ENCODE measurements at places on chromosomes 4 and X. TPM values are rescaled to one million over a fixed set of nuclear protein-coding genes. Genes with fewer than 3 reads are reported as not detected.

- DNase-seq: no peak
- H3K27me3 ChIP-seq: no peaks in the 10 kb centered on the region
- no peak overlapping the region for H3K27ac ChIP-seq
- no peaks in the 10 kb centered on the region for H3K4me1 ChIP-seq
- H3K36me3 ChIP-seq: no peaks in the 10 kb centered on the region
Measured at GRCh38 chr4:117941611-117942010, 92.7 kb upstream of the NDST3 start.

Gene KLB
- not detected for total RNA-seq

DNA sequence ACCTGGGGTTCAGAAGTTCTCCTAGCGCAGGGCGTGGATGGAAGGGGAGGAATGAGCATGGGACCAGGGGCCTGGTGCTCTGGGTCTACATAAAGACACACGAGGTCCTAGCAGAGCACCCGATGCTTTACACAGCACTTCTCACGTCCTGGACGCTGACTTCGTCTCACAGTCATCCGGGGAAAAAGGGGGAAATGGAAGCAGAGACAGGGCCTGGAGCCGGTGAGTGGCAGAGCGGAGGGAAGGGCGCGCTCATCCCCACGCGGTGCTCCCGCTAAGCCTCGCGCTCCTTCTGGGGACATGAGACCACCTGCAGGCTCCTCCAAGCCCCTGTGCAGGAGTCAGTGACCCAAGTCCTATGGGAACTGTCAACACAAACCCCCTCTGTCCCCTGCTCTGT is 157.7 kb downstream of the AFAP1 start:
- H3K36me3 ChIP-seq: peaks cover 76% of the 10 kb centered on the region
- H3K27me3 ChIP-seq: peaks cover 10% of the 10 kb centered on the region
- H3K4me3 ChIP-seq: peak overlapping the region; percentile 79
- peaks cover 77% of the 10 kb centered on the region for H3K4me1 ChIP-seq

Gene SPCS3
- 195 TPM for total RNA-seq

DNA sequence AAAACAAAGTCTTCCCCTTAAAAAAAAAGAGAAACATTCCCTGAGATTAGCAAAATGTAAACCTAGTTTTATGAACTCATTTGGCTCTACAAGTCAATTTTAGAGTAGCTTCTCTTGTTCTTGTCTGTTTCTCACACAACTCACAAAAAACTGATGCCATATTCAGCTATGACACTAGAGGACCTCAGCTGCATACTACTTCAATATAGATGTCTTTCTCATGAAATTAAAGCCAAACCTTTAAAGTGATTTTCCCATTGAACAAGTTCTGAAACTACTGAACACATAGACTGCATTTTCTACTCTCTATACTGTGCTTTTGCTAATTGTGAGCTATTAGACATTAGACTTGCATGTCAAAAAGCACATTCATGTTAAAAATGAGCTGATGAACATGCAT is 49.8 kb downstream of the TBCK start:
- DNase-seq: peak; percentile 70
- H3K27me3 ChIP-seq: no peaks in the 10 kb centered on the region
- no peak overlapping the region for H3K27ac ChIP-seq
- H3K4me1 ChIP-seq: peaks cover 34% of the 10 kb centered on the region
- H3K36me3 ChIP-seq: no peaks in the 10 kb centered on the region
- H3K4me3 ChIP-seq: no peak overlapping the region

DNA sequence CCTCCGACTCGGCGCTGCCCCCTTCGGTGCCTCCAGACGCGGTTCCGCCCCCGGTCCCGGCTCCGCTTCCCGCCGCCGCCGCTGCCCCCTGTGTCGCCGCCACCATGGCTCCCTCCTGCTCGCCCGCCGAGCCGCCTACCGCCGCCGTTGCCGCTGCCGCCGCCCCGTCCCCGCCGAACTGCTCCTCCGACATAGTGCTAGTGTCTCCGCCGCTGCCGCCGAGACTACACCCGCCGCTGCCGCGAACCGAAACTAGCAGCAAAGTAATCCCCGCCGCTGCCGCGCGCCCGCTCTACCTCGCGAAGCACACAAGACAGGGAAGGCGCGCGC is 340 bp downstream of the HNRNPD start:
- peak overlapping the region; percentile 98 for H3K27ac ChIP-seq
- H3K4me1 ChIP-seq: peaks cover 52% of the 10 kb centered on the region

Gene POF1B
- total RNA-seq: not detected

Gene ASB5
- total RNA-seq: not detected

- H3K4me3 ChIP-seq: no peak overlapping the region
- no peak overlapping the region for H3K27ac ChIP-seq
- DNase-seq: no peak
- H3K27me3 ChIP-seq: 0 out of 2 replicates have a peak, but pooled peaks cover 1% of the 10 kb centered on the region
- no peaks in the 10 kb centered on the region for H3K4me1 ChIP-seq
Measured at GRCh38 chr4:82124932-82125786, 248.6 kb downstream of the HNRNPD start.

Gene MEPE
- total RNA-seq: not detected

Gene BEX2
- total RNA-seq: not detected

Gene MSANTD1
- total RNA-seq: 0.10 TPM

Gene F8A3
- total RNA-seq: 14.8 TPM

GRCh38 chrX:77749695-77750094 is 36.3 kb downstream of the ATRX start:
- peak overlapping the region; percentile 62 for H3K27ac ChIP-seq
- peak; percentile 61 for DNase-seq
- no peak overlapping the region for H3K4me3 ChIP-seq
- H3K27me3 ChIP-seq: no peaks in the 10 kb centered on the region
- peaks cover 12% of the 10 kb centered on the region for H3K4me1 ChIP-seq
- H3K36me3 ChIP-seq: no peaks in the 10 kb centered on the region

DNA sequence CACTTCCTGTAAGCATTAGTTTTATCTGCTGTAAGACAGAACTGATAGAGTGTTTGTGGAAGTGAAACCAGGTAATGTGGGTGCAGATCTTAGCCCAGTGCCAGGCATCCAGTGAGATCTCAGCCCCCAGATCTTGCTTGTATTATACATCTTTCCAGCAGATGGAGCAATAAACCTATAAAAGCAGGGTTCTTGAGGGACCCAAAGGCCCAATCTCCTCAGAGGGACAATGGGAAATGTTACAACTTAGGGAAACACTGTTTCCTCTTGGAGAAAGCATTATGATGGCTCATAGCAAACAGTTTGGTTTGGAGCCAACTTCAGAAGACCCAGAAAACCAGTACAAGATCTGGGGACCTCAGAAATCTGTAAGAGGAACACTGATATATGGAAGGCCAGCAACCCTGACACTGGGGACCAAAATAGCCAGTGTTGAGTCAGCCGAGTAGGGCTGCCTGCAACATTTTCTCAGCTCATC is 206.3 kb downstream of the SLC7A11 start:
- H3K27ac ChIP-seq: peak overlapping the region; percentile 82
- peaks cover 7% of the 10 kb centered on the region for H3K36me3 ChIP-seq
- DNase-seq: peak; percentile 79
- peaks cover 58% of the 10 kb centered on the region for H3K4me1 ChIP-seq

- H3K4me1 ChIP-seq: no peaks in the 10 kb centered on the region
- no peak overlapping the region for H3K27ac ChIP-seq
- no peak overlapping the region for H3K4me3 ChIP-seq
Measured at GRCh38 chrX:18016941-18017340, 155.8 kb upstream of the RAI2 start.

GRCh38 chr4:110840221-110840654 is 217.4 kb upstream of the PITX2 start:
- no peak overlapping the region for H3K4me3 ChIP-seq
- peaks cover 21% of the 10 kb centered on the region for H3K4me1 ChIP-seq
- DNase-seq: peak; percentile 67
- H3K27me3 ChIP-seq: peaks cover 3% of the 10 kb centered on the region
- H3K36me3 ChIP-seq: no peaks in the 10 kb centered on the region

DNA sequence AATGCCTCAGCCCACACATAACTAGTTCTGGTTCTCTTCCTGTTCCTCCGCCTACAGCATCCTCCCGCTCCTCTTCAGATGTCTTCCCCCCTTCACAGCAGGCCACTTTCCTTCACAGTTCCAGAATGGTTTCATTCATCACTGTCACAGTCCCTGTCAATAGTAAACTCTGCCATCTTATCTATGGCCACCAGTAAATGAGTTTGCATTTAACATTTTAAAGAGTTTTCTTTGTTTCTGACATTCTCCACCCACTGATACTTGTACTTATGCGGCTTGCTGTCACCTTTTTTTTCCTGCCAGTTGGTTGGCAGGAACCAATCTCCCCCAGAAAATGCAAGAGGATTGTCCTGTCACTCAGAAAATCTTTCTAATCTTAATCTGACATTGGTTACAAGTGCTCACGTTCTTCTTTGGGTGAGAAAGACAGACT is 114.1 kb downstream of the GLUD2 start:
- H3K27me3 ChIP-seq: no peaks in the 10 kb centered on the region
- H3K4me1 ChIP-seq: no peaks in the 10 kb centered on the region
- no peak for DNase-seq

DNA sequence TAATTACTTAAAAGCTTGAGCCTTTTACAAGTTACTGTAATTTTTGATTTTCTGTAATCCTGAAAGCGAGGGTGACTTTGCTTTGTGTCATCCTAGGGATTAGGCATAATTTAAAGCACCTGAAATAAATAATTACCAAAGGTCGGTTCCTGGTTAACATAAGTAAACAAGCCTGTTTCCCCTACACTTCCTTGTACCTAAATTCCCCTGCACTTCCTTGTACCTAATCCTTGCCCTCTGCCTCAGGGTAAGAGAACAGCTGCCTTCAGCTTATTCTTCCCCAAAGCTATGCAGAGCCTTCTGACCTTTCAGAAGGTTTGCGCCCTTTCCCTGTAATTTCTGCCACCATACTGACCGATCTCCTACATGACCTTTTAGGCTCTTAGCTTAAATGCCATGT is 166.1 kb upstream of the PDE5A start:
- no peak overlapping the region for H3K4me3 ChIP-seq
- H3K36me3 ChIP-seq: no peaks in the 10 kb centered on the region
- no peak for DNase-seq
- H3K27me3 ChIP-seq: no peaks in the 10 kb centered on the region
- H3K4me1 ChIP-seq: peaks cover 6% of the 10 kb centered on the region

DNA sequence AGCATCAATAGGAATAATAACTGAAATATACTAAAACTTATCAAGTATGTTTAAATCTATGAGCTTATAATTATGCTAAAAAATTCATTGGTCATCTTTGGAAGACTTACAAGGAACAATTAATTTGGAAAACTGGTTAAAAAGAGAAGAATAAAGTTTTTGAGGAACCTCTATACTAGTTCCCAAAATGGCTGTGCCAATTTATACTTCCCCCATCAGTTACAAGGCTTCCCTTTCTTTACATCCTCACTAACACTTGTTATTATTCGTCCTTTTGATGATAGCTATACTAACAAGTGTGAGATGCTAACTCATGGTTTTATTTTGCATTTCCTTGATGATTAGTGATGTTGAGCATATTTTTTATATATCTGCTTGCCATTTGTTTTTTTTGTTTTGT is 17.1 kb downstream of the OGT start:
- no peak for DNase-seq
- peaks cover 1% of the 10 kb centered on the region for H3K4me1 ChIP-seq
- no peaks in the 10 kb centered on the region for H3K27me3 ChIP-seq
- no peak overlapping the region for H3K27ac ChIP-seq
- H3K36me3 ChIP-seq: peaks cover 4% of the 10 kb centered on the region

- H3K27me3 ChIP-seq: peaks cover 6% of the 10 kb centered on the region
- H3K27ac ChIP-seq: no peak overlapping the region
- H3K36me3 ChIP-seq: no peaks in the 10 kb centered on the region
- H3K4me3 ChIP-seq: no peak overlapping the region
- no peak for DNase-seq
Measured at GRCh38 chr4:184322328-184323025, 104.8 kb upstream of the ENPP6 start.

- no peaks in the 10 kb centered on the region for H3K4me1 ChIP-seq
- no peak overlapping the region for H3K4me3 ChIP-seq
- no peaks in the 10 kb centered on the region for H3K36me3 ChIP-seq
- no peaks in the 10 kb centered on the region for H3K27me3 ChIP-seq
- DNase-seq: no peak
- no peak overlapping the region for H3K27ac ChIP-seq
Measured at GRCh38 chr4:55781812-55782211, 37.8 kb upstream of the EXOC1L start.

Gene S100P
- total RNA-seq: not detected

GRCh38 chr4:23364167-23364566 is 525.7 kb downstream of the PPARGC1A start:
- no peaks in the 10 kb centered on the region for H3K36me3 ChIP-seq
- H3K27ac ChIP-seq: no peak overlapping the region
- H3K4me3 ChIP-seq: no peak overlapping the region
- no peak for DNase-seq
- H3K27me3 ChIP-seq: no peaks in the 10 kb centered on the region

GRCh38 chr4:44632733-44633132 is 18.7 kb downstream of the YIPF7 start:
- H3K4me1 ChIP-seq: no peaks in the 10 kb centered on the region
- no peak overlapping the region for H3K27ac ChIP-seq
- DNase-seq: no peak
- no peaks in the 10 kb centered on the region for H3K27me3 ChIP-seq
- no peaks in the 10 kb centered on the region for H3K36me3 ChIP-seq
- H3K4me3 ChIP-seq: no peak overlapping the region

GRCh38 chrX:86066998-86067397 is 19.6 kb upstream of the CHM start:
- DNase-seq: no peak
- peaks cover 5% of the 10 kb centered on the region for H3K27me3 ChIP-seq
- no peak overlapping the region for H3K27ac ChIP-seq
- no peak overlapping the region for H3K4me3 ChIP-seq
- no peaks in the 10 kb centered on the region for H3K4me1 ChIP-seq
- H3K36me3 ChIP-seq: no peaks in the 10 kb centered on the region

- H3K27ac ChIP-seq: peak overlapping the region; percentile 56
- DNase-seq: no peak
- H3K4me3 ChIP-seq: peak overlapping the region; percentile 53
Measured at GRCh38 chr4:123767806-123768205, 371.2 kb downstream of the SPRY1 start.

DNA sequence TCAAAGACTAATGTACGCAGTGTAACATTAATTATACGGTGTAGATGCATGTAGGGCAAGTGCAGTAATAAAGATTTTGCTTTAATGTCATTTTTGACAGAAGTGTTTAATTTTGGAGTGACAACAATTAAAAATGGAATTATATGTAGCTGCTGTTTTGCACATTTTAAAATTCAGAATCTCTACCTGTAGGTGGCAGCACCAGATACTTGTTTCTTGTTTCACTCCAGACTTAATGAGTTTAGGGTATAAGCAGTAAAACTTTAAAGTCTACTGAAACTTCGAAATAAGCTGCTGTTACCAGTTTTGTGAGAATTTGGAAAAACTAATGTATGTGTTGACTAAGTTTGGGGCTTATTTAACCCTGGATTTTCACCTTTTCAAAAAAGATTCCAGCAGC is 144.9 kb downstream of the POLA1 start:
- H3K36me3 ChIP-seq: no peaks in the 10 kb centered on the region
- H3K4me3 ChIP-seq: no peak overlapping the region
- H3K27ac ChIP-seq: no peak overlapping the region
- DNase-seq: peak; percentile 15

- H3K27me3 ChIP-seq: peaks cover 70% of the 10 kb centered on the region
- peaks cover 5% of the 10 kb centered on the region for H3K4me1 ChIP-seq
- DNase-seq: no peak
- H3K36me3 ChIP-seq: no peaks in the 10 kb centered on the region
Measured at GRCh38 chr4:1061760-1062159, 50.3 kb downstream of the FGFRL1 start.

Gene NMU
- not detected for total RNA-seq

Gene IGFBP7
- 474 TPM for total RNA-seq
